Activated T-cell treated with anti-CD3 and anti-CD28 coated beads, Interleukin-2, amount 50 U/mL, for 72 hours (primary cell): ENCODE measurements at places on chromosomes 13 and 19. TPM values are rescaled to one million over a fixed set of nuclear protein-coding genes. Genes with fewer than 3 reads are reported as not detected.
A peak's percentile ranks its signal among the peaks of the same experiment; 100 is the strongest.

- H3K36me3 ChIP-seq, result peaks cover 5% of the 10 kb centered on the region
- peak; percentile 92 for DNase-seq
- no peak overlapping the region for H3K4me3 ChIP-seq
- no peak overlapping the region for H3K27ac ChIP-seq
- no peaks in the 10 kb centered on the region for H3K27me3 ChIP-seq
- H3K4me1 ChIP-seq, result peaks cover 13% of the 10 kb centered on the region
Measured at GRCh38 chr19:42295831-42296525, 6.0 kb upstream of the PRR19 start.

DNA sequence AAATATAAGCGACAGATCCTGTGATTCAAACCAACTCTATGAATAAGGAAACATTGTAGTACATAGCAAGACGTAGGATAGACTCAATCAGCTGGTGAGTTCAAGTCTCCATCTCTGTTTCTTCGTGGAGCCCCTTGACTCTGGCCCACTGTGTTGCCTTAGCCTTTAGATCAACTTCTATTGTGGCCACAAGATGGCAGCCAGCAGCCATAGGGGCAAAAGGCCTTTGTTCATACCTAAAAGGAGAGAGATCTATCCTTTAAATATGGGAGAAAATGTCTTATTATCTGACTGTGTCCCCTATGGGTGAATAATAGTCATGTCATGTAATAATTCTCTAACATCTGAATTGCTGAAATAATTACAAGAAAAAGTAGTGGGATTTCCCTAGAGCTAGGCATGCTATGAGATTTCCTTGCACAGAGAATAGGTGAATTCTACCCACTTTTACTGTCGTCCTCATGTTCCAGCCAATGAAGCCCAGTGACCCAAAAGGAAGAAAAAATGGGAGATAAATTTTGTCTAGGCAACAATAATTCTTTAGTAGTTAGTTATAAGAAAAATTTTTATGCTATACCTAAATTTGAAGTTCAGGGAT is 129.4 kb downstream of the PCDH20 start:
- H3K27me3 ChIP-seq, result no peaks in the 10 kb centered on the region
- H3K4me1 ChIP-seq, result no peaks in the 10 kb centered on the region
- no peak for DNase-seq
- no peak overlapping the region for H3K27ac ChIP-seq

Gene FOXO1
- total RNA-seq, result 56.9 TPM

Gene CCNE1
- total RNA-seq, result 39.3 TPM

Gene LGALS14
- 9.5 TPM for total RNA-seq
